ENCODE measurements at places on chromosomes 1 and 21.
A peak's percentile ranks its signal among the peaks of the same experiment; 100 is the strongest.

- H3K4me3 ChIP-seq = no peak overlapping the region
- no peaks in the 10 kb centered on the region for H3K36me3 ChIP-seq
- H3K27ac ChIP-seq = no peak overlapping the region
- H3K27me3 ChIP-seq = no peaks in the 10 kb centered on the region
- no peaks in the 10 kb centered on the region for H3K4me1 ChIP-seq
Measured at GRCh38 chr1:215777370-215777925, 210.3 kb downstream of the KCTD3 start.

GRCh38 chr21:32593690-32594089 is 8.4 kb upstream of the TCP10L start:
- H3K4me3 ChIP-seq = no peak overlapping the region
- H3K27ac ChIP-seq = no peak overlapping the region
- H3K36me3 ChIP-seq = no peaks in the 10 kb centered on the region
- peaks cover 2% of the 10 kb centered on the region for H3K4me1 ChIP-seq

- no peak overlapping the region for H3K4me3 ChIP-seq
- DNase-seq = no peak
- H3K27ac ChIP-seq = no peak overlapping the region
- no peaks in the 10 kb centered on the region for H3K36me3 ChIP-seq
Measured at GRCh38 chr1:1968767-1969504, 34.6 kb downstream of the CFAP74 start.

- peak overlapping the region; percentile 43 for H3K27ac ChIP-seq
- no peak for DNase-seq
- peaks cover 38% of the 10 kb centered on the region for H3K4me1 ChIP-seq
Measured at GRCh38 chr1:200740571-200741208, 2.0 kb downstream of the CAMSAP2 start.

GRCh38 chr1:86409416-86410021 is 13.4 kb upstream of the ODF2L start:
- DNase-seq = no peak
- H3K27ac ChIP-seq = no peak overlapping the region
- H3K36me3 ChIP-seq = peaks cover 2% of the 10 kb centered on the region
- no peaks in the 10 kb centered on the region for H3K27me3 ChIP-seq
- no peaks in the 10 kb centered on the region for H3K4me1 ChIP-seq

GRCh38 chr1:241888232-241888631 is 40.2 kb downstream of the EXO1 start:
- peaks cover 4% of the 10 kb centered on the region for H3K4me1 ChIP-seq
- H3K36me3 ChIP-seq = no peaks in the 10 kb centered on the region
- H3K27me3 ChIP-seq = no peaks in the 10 kb centered on the region
- DNase-seq = no peak

GRCh38 chr1:35173909-35174540 is 18.9 kb downstream of the SFPQ start:
- H3K36me3 ChIP-seq = no peaks in the 10 kb centered on the region
- DNase-seq = no peak
- H3K4me3 ChIP-seq = no peak overlapping the region
- H3K27me3 ChIP-seq = no peaks in the 10 kb centered on the region
- peaks cover 10% of the 10 kb centered on the region for H3K4me1 ChIP-seq

GRCh38 chr1:151542710-151543129 is 2.6 kb downstream of the TUFT1 start:
- H3K4me3 ChIP-seq = no peak overlapping the region
- no peak for DNase-seq
- H3K4me1 ChIP-seq = peaks cover 27% of the 10 kb centered on the region

GRCh38 chr1:41486371-41487125 is 2.1 kb upstream of the EDN2 start:
- H3K36me3 ChIP-seq = peaks cover 3% of the 10 kb centered on the region
- no peak overlapping the region for H3K27ac ChIP-seq
- H3K4me1 ChIP-seq = peaks cover 6% of the 10 kb centered on the region
- H3K4me3 ChIP-seq = no peak overlapping the region

- peaks cover 11% of the 10 kb centered on the region for H3K27me3 ChIP-seq
- H3K36me3 ChIP-seq = no peaks in the 10 kb centered on the region
- H3K4me3 ChIP-seq = no peak overlapping the region
- H3K27ac ChIP-seq = no peak overlapping the region
- H3K4me1 ChIP-seq = peaks cover 21% of the 10 kb centered on the region
Measured at GRCh38 chr1:160103658-160104408, 5.4 kb upstream of the IGSF8 start.

DNA sequence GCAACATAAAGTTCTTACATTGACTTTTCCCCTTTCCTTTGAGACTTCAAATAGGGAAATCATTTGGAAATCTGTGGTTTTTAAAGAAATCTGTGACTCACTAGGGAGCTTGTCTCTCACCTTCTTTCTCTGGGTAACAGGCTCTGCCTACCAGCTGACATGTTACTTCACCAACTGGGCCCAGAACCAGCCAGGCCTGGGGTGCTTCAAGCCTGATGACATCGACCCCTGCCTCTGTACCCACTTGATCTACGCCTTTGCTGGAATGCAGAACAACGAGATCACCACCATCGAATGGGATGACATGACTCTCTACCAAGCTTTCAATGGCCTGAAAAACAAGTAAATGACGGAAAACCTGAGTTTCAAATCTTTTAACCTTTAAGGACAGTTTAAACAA is 9.2 kb upstream of the CHIA start:
- no peak for DNase-seq
- no peaks in the 10 kb centered on the region for H3K4me1 ChIP-seq

DNA sequence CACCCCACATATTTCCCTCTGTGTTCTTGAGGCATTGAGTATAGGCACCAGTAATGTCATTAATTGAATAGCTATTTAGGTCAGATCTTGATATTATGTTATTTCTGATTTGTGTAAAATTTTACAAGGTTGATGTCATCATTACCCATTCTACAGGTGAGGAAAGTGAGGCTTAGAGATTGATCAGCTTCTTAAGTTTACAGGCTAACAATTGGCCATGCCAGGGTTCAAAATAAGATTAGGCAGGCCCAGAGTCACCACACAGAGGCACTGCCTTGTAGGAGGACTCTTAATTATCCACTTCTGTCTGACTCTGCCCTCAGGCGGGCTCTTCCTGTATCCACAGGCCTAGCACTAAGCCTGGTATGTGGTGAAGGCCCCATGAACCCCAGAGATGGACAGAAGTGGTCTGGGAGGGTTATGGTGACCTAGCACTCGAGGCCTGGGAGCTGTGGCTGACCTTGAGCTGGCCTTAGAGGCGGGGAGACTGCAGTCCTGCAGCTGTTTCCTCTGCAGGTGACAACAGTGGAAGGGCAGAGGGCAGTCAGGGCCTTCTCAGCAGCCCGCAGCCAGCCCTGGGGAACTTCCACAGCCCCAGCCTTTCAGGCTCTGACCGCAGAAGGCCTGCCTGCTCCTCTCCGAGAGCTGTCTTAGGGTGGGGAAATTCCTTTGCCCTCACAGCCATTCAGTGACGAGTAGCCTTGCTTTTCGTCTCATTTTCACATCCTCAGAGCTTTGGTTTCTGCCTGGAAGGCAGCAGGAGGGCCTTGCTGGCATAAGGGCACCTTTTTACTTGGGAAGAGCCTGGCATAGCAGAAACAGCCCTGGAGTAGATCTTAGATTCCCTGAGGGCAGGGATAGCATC is 12.2 kb downstream of the ZDHHC18 start:
- H3K27ac ChIP-seq = peak overlapping the region; percentile 97
- peaks cover 2% of the 10 kb centered on the region for H3K36me3 ChIP-seq
- peak; percentile 59 for DNase-seq
- H3K4me3 ChIP-seq = peak overlapping the region; percentile 58

DNA sequence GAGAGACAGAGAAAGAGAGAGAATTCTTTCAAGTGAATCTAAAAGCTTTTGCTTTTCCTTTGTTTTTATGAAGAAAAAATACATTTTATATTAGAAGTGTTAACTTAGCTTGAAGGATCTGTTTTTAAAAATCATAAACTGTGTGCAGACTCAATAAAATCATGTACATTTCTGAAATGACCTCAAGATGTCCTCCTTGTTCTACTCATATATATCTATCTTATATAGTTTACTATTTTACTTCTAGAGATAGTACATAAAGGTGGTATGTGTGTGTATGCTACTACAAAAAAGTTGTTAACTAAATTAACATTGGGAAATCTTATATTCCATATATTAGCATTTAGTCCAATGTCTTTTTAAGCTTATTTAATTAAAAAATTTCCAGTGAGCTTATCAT is 117.6 kb downstream of the PTPRC start:
- peak overlapping the region; percentile 77 for H3K27ac ChIP-seq

DNA sequence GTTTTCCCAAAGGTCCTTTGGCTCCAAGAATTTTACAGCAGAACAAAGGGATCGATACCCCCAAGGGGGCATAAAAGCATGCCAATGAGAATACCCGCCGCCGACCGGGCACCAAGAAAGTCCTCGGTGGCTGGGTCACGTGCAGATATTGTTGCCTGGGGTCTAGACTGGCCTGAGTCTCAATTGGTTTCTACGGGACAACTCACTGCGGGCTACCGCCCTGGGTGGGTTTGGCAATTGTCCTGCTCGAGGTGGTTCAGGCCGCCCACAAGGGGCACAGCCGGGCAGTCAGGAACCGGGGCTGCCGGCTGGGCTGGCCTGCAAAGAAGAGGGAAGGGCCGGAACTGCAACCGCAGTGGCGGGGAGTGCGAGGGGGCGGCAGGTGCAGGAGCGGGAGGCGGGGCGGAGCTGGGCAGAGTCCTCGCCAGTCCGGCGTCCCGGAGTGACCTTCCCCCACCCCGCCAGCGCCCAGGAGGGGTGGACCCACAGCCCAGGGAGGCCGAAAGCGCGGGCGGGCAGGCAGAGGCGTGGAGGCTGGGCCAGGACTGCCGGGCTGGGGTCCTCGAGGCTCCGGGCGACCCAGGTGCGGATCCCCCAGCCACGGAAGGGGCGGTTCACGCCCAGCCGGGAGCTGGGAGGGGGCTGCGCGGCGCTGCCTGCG is 926 bp upstream of the ATP1B1 start:
- H3K4me3 ChIP-seq = peak overlapping the region; percentile 95
- no peak overlapping the region for H3K27ac ChIP-seq
- H3K27me3 ChIP-seq = peaks cover 16% of the 10 kb centered on the region
- no peak for DNase-seq
- peaks cover 4% of the 10 kb centered on the region for H3K36me3 ChIP-seq
- peaks cover 30% of the 10 kb centered on the region for H3K4me1 ChIP-seq

DNA sequence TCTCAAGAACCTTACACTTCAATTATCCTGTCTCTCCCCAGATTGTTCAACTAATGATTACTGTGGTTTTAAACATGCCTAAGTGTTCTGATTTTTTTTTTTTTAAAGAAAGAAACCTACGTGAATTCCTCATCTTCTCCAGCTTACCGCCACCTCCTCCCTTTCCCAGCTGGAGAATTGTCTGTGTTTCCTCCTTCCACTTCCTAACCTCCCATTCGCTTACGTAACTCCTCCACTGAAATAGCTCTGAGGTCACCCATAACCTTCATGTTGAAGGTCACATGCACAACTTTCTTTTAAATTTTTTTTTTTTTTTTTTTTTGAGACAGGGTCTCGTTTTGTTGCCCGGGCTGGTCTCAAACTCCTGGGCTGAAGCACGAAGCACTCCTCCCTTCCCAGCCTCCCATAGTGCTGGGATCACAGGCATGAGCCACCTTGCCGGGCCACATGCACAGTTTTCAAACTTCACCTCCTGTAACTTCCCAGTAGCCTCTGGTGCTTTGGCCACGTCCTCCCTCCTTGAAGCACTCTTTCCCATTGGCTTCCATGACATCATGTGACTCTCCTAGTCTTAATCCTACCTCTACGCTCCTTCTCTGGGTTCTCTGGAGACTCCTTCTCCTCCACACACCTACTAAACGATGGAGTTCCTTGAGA is 9.8 kb upstream of the CAPZB start:
- H3K4me3 ChIP-seq = no peak overlapping the region
- DNase-seq = no peak
- H3K27me3 ChIP-seq = no peaks in the 10 kb centered on the region
- H3K4me1 ChIP-seq = peaks cover 26% of the 10 kb centered on the region
- no peak overlapping the region for H3K27ac ChIP-seq

- H3K36me3 ChIP-seq = no peaks in the 10 kb centered on the region
- H3K27me3 ChIP-seq = no peaks in the 10 kb centered on the region
- H3K27ac ChIP-seq = peak overlapping the region; percentile 16
Measured at GRCh38 chr1:173406783-173407230, 70.3 kb upstream of the PRDX6 start.

DNA sequence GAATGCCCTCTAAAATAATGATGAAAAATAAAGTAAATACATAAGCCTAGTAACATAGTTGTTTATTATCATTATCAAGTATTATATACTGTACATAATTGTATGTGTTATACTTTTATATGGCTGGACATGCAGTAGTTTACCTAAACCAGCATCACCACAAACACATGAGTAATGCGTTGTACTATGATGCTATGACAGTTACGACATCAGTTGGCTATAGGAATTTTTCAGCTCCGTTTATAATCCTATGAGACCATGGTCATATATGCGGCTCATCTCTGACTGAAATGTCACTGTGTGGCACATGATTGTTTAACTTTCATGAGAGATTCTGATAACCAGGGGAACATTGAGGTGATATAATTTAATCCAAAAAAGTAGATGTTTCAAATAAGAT is 352.1 kb downstream of the ST6GALNAC3 start:
- no peak overlapping the region for H3K4me3 ChIP-seq
- no peaks in the 10 kb centered on the region for H3K36me3 ChIP-seq
- H3K4me1 ChIP-seq = no peaks in the 10 kb centered on the region
- no peak overlapping the region for H3K27ac ChIP-seq
- DNase-seq = no peak

GRCh38 chr1:78627321-78627720 is 7.1 kb downstream of the IFI44L start:
- H3K27ac ChIP-seq = peak overlapping the region; percentile 95
- H3K27me3 ChIP-seq = no peaks in the 10 kb centered on the region
- DNase-seq = no peak
- no peak overlapping the region for H3K4me3 ChIP-seq
- peaks cover 5% of the 10 kb centered on the region for H3K36me3 ChIP-seq
- H3K4me1 ChIP-seq = peaks cover 39% of the 10 kb centered on the region

GRCh38 chr21:33396951-33397350 is 6.3 kb upstream of the IFNGR2 start:
- no peak overlapping the region for H3K4me3 ChIP-seq
- no peaks in the 10 kb centered on the region for H3K36me3 ChIP-seq
- H3K27ac ChIP-seq = no peak overlapping the region

GRCh38 chr1:163161841-163162240 is 40.9 kb downstream of the RGS5 start:
- no peaks in the 10 kb centered on the region for H3K27me3 ChIP-seq
- peaks cover 5% of the 10 kb centered on the region for H3K36me3 ChIP-seq
- H3K4me3 ChIP-seq = no peak overlapping the region
- H3K27ac ChIP-seq = no peak overlapping the region
